ENCODE measurements at places on chromosomes 4 and X. TPM values are rescaled to one million over a fixed set of nuclear protein-coding genes. Genes with fewer than 3 reads are reported as not detected.
A peak's percentile ranks its signal among the peaks of the same experiment; 100 is the strongest.

DNA sequence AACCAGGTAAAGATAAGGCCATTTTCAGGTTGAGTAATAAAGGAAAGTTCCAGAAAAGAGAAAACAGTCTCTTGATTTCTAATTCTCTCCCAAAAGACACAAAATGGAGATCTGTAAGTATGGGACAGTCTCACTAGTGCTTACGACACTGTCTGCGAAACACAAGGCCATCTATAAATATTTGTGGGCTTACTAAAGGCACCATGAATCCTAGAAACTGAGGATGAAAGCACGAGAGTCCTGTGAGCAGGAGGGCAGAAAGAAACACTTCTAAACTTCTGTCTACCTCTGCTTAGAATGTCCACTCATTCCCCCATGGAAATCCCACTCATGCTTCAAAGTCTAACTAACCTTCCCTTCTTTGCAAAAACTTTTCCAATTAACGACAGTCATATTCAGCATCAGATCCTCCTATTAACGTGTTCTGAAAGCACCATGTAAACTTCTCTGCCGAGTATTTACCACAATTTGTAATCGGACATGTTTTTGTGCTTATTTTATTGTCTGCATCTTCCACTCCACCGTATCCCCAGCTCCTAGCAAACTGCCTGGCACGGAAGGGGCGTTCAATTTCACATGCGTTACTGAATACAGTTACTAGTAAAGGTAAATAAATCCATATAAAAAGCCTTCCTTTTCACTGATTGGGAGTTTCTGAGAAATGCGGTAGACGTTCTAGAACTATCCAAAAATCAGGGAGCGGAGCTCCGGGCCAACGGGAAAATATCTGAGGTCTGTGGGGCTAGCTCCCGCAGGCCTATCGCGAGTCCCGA, 665 bp downstream of the PSMD10 start:
- no peak overlapping the region for H3K4me3 ChIP-seq
- peaks cover 4% of the 10 kb centered on the region for H3K36me3 ChIP-seq
- H3K27me3 ChIP-seq, result no peaks in the 10 kb centered on the region
- no peak overlapping the region for H3K27ac ChIP-seq
- H3K4me1 ChIP-seq, result peaks cover 18% of the 10 kb centered on the region
- no peak for DNase-seq

DNA sequence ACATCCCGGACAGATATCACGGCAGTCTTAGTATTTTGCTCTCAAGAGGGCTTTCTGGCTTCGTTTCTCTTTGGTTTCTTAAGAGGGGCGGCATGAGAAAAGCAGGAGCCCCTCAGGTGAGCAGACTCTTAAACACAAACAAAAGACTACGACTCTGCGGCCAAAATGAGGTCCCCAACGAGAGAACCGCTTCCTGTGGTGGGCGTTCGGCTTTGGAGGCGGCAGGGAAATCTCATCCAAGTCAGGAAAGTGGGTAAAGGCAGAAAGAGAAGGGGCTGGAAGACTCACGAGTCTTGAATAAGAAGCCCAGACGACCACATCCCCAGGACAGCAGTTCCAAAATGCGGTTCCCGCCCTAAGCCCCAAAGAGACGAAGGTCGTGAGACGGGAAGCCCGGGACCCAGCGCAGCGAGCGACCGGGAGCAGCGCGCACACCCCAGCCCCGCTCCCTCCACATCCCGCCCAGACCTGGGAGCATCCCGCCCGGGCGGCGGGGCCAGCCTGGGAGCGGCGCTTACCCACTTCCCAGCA, 409 bp downstream of the UGDH start:
- peaks cover 16% of the 10 kb centered on the region for H3K36me3 ChIP-seq
- no peaks in the 10 kb centered on the region for H3K27me3 ChIP-seq
- H3K4me3 ChIP-seq, result peak overlapping the region; percentile 96
- DNase-seq, result peak; percentile 67

DNA sequence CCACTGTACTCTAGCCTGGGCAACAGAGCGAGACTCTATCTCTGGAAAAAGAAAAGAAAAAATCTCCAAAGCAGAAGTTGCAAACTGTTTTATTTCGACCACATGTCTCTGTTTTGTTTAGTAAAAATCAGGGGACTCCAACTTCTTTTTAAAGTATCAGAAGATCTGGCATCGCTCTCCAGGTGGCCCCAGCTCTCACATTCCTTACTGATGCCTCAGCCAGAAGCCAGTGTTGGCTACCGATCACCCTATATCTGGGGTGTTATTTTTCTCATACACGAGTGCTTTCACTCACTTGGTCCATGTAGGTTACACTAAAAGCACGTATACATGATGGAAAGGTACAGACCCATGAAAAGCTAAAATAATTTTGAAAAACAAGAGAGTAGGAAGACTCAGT, 8.3 kb downstream of the MPP1 start:
- H3K4me1 ChIP-seq, result peaks cover 40% of the 10 kb centered on the region
- DNase-seq, result no peak
- no peak overlapping the region for H3K4me3 ChIP-seq
- no peak overlapping the region for H3K27ac ChIP-seq
- H3K36me3 ChIP-seq, result peaks cover 14% of the 10 kb centered on the region
- H3K27me3 ChIP-seq, result no peaks in the 10 kb centered on the region

- no peaks in the 10 kb centered on the region for H3K36me3 ChIP-seq
- no peak for DNase-seq
- H3K4me3 ChIP-seq, result no peak overlapping the region
- H3K4me1 ChIP-seq, result no peaks in the 10 kb centered on the region
- H3K27me3 ChIP-seq, result no peaks in the 10 kb centered on the region
These were observed 1973.0 kb upstream of the AGA start for GRCh38 chr4:179415037-179415846.

- H3K36me3 ChIP-seq, result peaks cover 37% of the 10 kb centered on the region
- peaks cover 26% of the 10 kb centered on the region for H3K4me1 ChIP-seq
- no peak overlapping the region for H3K27ac ChIP-seq
- DNase-seq, result no peak
These were observed 8.2 kb downstream of the VAMP7 start for GRCh38 chrX:155889328-155889727.

- H3K4me1 ChIP-seq, result peaks cover 6% of the 10 kb centered on the region
- no peaks in the 10 kb centered on the region for H3K27me3 ChIP-seq
- no peak overlapping the region for H3K4me3 ChIP-seq
- H3K36me3 ChIP-seq, result peaks cover 38% of the 10 kb centered on the region
- no peak overlapping the region for H3K27ac ChIP-seq
These were observed 51.7 kb downstream of the PHF8 start for GRCh38 chrX:53992589-53992988.

DNA sequence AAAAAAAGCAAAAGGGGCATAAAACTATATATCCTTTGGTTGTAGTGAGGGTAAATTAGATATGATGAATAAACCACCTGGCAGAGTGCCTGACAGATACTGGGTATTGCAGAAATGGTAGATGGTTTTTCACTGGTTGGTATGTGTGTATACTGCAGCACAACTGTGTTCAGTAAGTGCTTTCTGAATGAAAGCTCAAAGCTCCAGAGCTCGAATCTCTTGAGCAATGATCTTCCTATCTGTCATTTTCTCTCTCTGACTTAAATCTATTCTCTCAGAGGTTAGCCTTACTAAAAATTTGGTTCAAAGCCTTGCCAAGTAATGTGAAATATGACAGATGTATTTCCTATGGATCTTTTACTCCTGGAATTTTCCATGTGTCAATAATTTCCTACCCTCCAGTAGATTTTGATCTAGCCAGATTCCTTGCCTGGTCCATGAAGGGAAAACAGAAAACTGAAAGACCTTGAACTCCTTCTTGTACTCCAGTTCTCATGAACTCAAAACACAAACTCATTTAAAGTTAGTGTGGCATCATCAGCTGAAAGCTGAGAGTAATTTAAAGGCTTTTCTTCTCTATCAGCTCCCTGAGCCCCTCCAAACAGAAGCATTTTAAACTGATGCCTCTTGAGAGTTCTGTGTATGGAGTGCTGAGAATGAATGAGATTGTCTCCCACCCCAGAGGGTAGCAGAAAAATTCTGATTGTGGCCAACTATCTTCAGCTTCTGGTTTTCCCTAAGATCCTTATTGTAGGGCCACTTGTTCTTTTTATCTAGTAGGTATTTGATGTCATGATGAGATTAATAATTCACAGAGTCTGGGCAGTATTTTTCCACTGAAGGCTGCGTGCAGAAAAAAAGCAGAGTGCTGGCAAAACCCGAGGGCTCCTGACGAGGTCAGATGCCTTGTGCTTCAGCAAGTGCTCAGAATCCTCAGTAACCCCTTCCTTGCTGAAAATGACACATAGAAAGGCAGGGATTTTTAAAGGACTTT, 363.4 kb upstream of the BOD1L1 start:
- no peaks in the 10 kb centered on the region for H3K36me3 ChIP-seq
- no peaks in the 10 kb centered on the region for H3K4me1 ChIP-seq
- H3K27me3 ChIP-seq, result no peaks in the 10 kb centered on the region
- no peak for DNase-seq
- no peak overlapping the region for H3K27ac ChIP-seq

DNA sequence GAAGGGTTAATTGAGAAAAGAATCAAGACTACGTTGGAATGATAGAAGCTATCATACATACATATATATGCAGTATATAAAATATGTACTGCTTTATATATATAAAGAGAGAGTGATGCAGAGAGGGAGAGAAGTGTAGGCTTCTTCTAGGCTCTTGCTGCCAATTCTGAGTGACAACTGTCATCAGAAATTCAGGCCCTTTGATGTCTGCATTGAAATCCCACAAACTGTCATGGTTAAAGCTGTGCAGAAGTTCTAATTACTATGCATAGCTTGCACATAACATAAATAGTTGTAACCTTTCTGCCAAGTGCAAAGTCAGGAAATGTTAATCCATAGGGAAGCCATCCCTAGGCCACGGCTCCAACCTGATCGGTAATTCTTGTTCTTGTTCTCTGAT, 251.0 kb downstream of the STIM2 start:
- no peak overlapping the region for H3K4me3 ChIP-seq
- no peak for DNase-seq
- no peaks in the 10 kb centered on the region for H3K27me3 ChIP-seq

- no peaks in the 10 kb centered on the region for H3K4me1 ChIP-seq
- no peak overlapping the region for H3K4me3 ChIP-seq
- no peak for DNase-seq
- no peak overlapping the region for H3K27ac ChIP-seq
- H3K36me3 ChIP-seq, result no peaks in the 10 kb centered on the region
These were observed 151.3 kb downstream of the THOC2 start for GRCh38 chrX:123581586-123581985.

- no peak overlapping the region for H3K27ac ChIP-seq
- no peak for DNase-seq
- peaks cover 5% of the 10 kb centered on the region for H3K36me3 ChIP-seq
These were observed 119.2 kb upstream of the STIM2 start for GRCh38 chr4:26741491-26741871.

- no peak overlapping the region for H3K4me3 ChIP-seq
- no peak for DNase-seq
- H3K27ac ChIP-seq, result no peak overlapping the region
- no peaks in the 10 kb centered on the region for H3K36me3 ChIP-seq
- no peaks in the 10 kb centered on the region for H3K4me1 ChIP-seq
These were observed 46.5 kb upstream of the RAB9B start for GRCh38 chrX:103878466-103879122.

- no peak overlapping the region for H3K27ac ChIP-seq
- no peaks in the 10 kb centered on the region for H3K36me3 ChIP-seq
- no peaks in the 10 kb centered on the region for H3K4me1 ChIP-seq
- no peaks in the 10 kb centered on the region for H3K27me3 ChIP-seq
- H3K4me3 ChIP-seq, result no peak overlapping the region
These were observed 83.7 kb upstream of the F9 start for GRCh38 chrX:139446832-139447231.

DNA sequence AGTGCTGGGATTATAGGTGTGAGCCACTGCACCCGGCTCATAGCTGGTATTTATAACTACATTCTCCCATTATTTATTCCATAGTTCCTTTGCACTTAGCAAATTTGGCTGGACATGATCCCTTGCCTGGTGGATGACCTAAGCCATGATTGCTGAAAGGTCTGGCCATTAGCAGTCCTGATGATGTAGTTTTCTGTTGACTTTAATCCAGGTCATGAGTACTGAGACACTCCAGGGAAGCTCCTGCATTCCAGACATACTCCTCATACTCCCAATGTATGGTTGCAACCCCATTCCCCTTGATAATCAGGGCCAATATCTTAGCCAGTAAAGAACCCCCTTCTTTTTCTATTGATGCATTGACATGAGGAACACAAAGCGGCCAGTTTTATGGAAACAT, 24.4 kb upstream of the MGST2 start:
- peaks cover 19% of the 10 kb centered on the region for H3K27me3 ChIP-seq
- H3K4me3 ChIP-seq, result no peak overlapping the region
- no peak overlapping the region for H3K27ac ChIP-seq
- DNase-seq, result no peak
- H3K4me1 ChIP-seq, result no peaks in the 10 kb centered on the region
- H3K36me3 ChIP-seq, result no peaks in the 10 kb centered on the region

SMIM10L2A gene
- 0.38 TPM for total RNA-seq

RNF150 gene
- 0.05 TPM for total RNA-seq

PAGE4 gene
- not detected for total RNA-seq

SHISA3 gene
- total RNA-seq, result 0.35 TPM

FGFBP1 gene
- total RNA-seq, result not detected

UTP14A gene
- total RNA-seq, result 37.0 TPM

GLUD2 gene
- total RNA-seq, result 0.80 TPM

LRIT3 gene
- total RNA-seq, result 0.23 TPM

All from activated CD8-positive, alpha-beta memory T cell treated with anti-CD3 and anti-CD28 coated beads, Interleukin-2, amount 10 ng/mL, durations not matched to agents 7 days and 5 days (primary cell).